Activated CD4-positive, alpha-beta T cell treated with anti-CD3 and anti-CD28 coated beads, Interleukin-2, Interleukin-6, amounts not matched to agents 100 ng/mL and 50 ng/mL, durations not matched to agents 16 hours and 8 hours (primary cell): ENCODE measurements at places on chromosomes 5 and 9.

- DNase-seq = no peak
Measured at GRCh38 chr5:169442403-169442874, 141.1 kb upstream of the SPDL1 start.

- peak; percentile 47 for DNase-seq
Measured at GRCh38 chr5:77960863-77961396, 184.8 kb upstream of the TBCA start.

DNA sequence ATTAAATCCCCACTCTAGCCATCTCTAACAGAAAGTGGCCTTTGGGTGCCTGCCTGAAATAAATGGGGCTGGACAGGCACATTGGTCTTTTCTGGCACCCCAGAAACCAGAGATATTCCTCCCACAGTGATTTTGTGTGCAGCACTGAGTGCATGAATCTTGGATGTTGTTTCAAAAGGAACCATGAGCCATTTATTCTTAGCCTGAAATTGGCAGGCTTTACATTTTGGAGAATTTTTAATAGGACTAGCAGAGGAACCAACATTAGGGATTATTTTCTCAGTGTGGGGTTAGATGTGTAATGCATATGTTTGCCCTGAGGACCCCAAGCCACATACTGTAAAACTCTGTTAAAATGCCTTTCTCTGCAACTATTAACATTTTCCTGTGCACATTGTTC is 451.3 kb downstream of the NFIB start:
- DNase-seq = no peak

GRCh38 chr9:116661037-116661954 is 25.8 kb upstream of the TRIM32 start:
- peak; percentile 39 for DNase-seq

DNA sequence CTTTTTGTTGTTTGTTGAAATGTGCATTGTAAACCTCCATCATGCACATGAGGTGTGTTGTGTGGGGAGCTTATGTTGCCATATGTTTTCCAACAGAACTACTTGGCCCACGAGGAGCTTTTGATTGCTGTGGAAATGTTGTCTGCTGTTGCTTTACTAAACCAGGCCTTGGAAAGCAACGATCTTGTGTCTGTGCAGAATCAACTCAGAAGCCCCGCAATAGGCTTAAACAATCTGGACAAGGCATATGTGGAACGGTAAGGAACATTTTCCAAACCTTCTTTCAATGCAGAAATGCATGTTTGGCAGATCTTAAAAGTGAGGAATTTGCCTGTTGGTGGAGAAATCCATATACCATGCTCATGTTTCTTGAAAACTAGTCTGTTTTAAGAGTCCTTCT is 22.5 kb downstream of the F2RL2 start:
- DNase-seq = no peak

DNA sequence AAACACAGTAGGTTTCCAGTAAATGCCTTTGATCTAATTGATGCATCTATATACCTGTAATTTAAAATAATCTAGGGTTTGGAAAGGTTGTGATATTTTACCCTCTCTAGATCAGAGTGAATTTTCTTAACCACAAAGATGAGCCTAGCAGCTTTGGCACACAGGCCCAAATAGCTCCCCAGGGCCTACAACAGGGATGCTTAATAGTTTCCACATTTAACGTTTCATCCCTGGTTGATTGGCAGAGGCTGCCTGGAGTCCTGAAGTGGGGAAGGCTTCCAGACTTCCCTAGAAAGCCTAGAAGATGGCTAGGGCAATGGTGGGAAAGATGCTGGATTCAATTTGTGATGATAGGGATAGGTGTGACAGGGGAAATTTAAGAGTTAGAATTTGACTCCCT is 206.6 kb downstream of the NSG2 start:
- DNase-seq = no peak

GRCh38 chr5:56938858-56939257 is 13.1 kb downstream of the MIER3 start:
- DNase-seq = no peak
